MV-4-11 (cell line): ENCODE measurements at places on chromosomes 12 and 14.

DNA sequence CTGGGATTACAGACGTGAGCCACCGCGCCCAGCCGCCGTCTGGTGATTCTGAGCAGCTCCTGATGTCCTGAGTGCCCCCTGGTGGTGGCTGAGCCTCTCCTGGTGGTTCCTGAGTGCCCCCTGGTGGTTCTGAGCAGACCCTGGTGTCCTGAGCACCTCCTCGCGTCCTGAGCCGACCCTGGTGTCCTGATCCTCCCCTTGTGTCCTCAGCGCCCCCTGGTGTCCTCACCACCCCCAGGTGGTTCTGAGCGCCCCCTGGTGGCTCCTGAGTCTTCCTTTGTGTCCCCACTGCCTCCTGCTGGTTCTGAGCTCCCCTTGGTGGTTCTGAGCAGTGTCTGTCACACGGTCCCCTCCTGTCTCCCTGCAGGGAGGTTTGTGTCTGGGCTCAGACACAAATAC is 1304.9 kb downstream of the TMEM121 start:
- DNase-seq, result peak; percentile 33

- DNase-seq, result no peak
These were observed 454.4 kb downstream of the FUT8 start for GRCh38 chr14:65866886-65867285.

- no peak for DNase-seq
These were observed 25.2 kb downstream of the HAL start for GRCh38 chr12:95970905-95971304.

- peak; percentile 70 for DNase-seq
These were observed at the start of gene STON2 for GRCh38 chr14:81400202-81400678. Gene STON2, minus strand, starts transcription at chr14:81400324. Its CDS starts 1,942 bp downstream, at chr14:81398382.

GRCh38 chr12:32486158-32486557 is 86.8 kb downstream of the FGD4 start:
- no peak for DNase-seq

DNA sequence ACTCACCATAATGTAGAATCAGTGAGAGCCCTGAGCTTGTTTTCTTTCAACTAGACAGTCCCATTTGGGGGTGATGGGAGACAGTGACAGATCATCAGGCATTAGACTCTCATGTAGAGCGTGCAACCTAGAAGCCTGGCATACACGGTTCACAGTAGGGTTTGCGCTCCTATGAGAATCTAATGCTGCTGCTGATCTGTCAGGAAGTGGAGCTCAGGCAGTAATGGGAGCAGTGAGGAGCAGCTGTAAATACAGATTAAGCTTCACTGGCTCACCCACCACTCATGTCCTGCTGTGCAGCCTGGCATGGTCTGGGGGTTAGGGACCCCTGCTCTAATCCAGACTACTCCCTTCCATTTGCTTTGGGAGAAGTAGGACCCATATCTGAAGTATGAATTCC is 55.6 kb downstream of the FNTB start:
- DNase-seq, result no peak

DNA sequence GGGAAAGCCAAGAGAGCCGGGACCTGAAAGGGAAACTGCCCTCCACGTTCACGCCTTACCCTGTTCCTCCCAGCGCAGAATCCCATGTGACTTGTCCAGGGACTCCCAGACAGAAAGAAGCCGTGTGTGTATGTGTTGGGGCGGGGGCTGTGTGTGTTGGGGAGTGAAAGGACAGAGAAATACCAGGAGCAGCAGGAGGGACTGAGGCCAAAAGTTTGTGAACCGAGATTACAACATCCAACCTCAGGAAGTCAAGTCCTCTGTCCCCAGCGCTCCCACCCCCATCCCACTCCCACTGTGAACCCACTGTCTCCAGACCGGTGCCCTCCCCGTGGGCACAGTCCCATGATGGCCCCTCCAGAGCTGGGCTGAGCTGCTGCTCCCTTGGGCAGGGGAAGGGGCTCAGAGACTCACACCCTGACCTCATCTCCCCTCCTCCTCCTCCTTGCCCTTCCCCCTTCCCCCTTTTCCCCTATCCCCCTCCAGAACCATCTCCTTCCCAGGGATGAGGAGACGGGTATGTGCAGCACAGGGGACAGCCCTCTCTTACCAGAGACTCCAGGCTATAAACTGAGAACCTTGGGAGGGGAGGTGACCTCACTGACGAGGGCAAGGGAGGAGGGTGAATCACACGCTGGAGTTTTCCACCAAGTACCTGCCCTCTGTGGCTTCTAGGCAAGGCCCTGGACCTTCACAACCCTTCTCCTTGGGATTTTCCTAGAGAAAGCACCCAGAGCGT is at the start of gene SLC6A12:
Gene SLC6A12 (minus strand): TSS at position 155 of the 739 bp plus-strand sequence. CDS start 4,171 bp downstream, outside the sequence.
- DNase-seq, result peak; percentile 29

GRCh38 chr12:88393017-88393767 is 187.1 kb downstream of the KITLG start:
- DNase-seq, result peak; percentile 59

DNA sequence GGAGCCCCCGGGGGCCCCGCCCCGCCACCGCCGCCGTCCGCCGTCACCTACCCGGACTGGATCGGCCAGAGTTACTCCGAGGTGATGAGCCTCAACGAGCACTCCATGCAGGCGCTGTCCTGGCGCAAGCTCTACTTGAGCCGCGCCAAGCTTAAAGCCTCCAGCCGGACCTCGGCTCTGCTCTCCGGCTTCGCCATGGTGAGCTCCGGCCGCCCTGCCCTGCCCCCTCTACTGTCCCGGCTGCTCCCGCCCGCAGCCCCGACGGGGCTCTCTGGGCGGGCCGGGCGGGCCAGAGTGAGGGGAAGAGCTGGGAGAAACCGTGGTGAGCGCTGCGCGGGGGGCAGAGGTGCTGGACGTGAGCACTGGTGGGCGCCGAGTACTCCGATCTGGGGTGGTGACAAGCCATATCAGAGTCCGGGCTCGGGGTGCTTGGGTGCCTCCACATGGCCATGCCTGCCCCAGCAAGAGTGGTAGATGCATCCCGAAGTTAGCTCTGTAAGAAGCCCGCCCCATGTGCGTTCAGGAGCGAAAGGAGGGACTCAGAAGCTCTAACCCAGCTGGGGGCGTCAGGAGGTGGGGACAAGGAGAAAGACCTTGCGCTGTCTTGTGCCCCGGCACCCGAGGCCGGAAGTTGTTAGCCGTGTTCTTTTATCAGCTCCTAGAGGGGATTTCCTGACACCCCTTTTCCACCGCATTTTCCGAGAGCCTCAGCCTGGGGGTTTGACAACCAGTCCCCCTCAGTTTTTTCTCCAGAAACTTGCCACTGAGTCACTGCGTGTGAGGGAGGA is 717 bp downstream of the ORAI1 start:
- DNase-seq, result peak; percentile 46

DNA sequence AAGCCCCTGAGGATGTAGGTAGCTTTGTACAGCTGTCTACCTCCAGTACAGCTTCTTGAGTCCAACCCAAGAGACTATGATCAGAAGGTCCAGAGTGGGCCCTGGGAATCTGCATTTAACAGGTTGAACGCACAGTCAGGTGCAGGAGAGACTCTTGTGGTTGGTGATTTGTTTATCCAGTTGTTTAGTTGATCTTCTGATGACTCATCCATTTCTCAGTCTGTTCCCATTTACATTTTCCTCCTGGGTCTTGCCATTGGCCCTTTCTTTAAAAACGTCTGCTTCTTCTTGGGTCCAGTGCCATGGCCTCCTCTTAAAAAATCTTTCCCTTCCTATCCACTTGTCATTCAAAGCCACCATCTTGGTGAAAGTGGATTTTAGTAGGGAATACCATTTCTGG is 734.2 kb downstream of the MED13L start:
- no peak for DNase-seq

GRCh38 chr12:24153079-24153478 is 203.6 kb upstream of the SOX5 start:
- no peak for DNase-seq

DNA sequence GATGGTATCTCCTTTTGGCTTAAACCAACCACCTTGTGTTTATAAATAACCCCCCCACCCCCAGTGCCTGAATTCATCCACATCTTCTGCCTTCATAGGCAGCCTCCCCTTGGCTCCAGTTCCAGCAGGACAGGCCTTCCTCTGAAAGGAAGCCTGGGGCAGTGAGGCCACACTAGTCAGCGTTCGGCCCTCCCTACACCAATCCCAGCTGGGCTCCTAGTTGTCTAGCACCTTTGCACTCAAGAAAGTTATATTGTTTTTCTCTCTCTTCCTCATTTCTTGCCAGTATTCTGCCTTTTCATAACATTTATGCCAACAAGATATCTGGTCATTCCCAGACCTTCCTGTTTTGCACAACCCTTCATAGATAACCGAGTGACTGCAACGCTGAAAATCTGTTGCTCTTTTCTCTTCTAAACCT is 73.1 kb upstream of the ACTN1 start:
- DNase-seq, result peak; percentile 4

GRCh38 chr12:1808036-1808797 is 12.1 kb upstream of the LRTM2 start:
- no peak for DNase-seq

- no peak for DNase-seq
These were observed 30.0 kb upstream of the OR4E1 start for GRCh38 chr14:21703357-21704326.

DNA sequence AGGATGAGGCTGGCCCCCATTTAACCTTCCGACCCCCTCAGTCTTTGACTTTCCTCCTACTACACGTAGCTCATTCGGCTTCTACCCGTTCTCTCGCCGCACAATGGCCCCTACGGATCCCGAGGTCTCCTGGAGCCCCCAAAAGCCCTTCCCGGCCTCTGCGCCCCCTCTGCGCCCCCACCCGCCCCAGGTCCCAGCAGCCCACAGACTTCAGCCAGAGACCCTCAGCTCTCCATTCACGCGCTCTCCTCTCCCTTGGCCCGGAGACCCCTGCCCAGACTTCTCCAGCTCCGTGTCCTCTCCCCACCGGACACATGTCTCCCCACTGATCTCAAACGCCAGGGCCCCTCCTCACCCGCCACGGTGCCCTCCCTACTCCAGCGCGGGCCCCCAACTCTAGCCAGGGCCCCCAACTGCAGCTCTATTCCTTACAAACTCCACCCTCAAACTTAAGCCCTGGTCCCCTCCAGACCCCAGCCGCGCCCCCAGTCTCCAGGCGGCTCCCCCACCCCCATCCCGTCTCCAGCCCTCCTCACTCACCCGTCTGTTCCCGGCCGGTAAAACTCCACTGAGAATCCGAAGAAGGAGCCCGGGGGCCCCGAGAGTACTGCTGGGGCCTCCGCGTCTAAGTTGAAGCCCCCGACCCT is 502 bp downstream of the ITGA5 start:
- DNase-seq, result no peak

GRCh38 chr12:51910168-51910567 is 2.9 kb downstream of the ACVRL1 start:
- no peak for DNase-seq

- no peak for DNase-seq
These were observed 492 bp upstream of the BTBD6 start for GRCh38 chr14:105247715-105248367.

DNA sequence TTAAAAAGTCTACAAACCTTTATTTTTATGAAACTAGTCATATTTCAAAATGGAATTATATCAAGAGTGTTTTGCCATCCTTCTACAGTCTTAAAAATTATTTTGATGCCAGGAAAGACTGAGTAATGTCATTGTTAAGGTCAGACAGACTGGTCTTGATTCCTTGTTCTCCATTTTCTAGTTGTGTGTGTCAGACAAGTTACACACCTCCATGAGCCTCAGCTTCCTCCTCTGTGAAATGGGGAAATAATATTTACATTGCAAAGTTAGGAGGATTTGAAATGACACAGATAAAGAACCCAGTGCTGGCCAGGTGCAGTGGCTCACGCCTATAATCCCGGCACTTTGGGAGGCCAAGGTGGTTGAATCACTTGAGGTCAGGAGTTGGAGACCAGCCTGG is 47.4 kb upstream of the ELK3 start:
- no peak for DNase-seq

GRCh38 chr12:59398164-59398563 is 197.7 kb upstream of the SLC16A7 start:
- no peak for DNase-seq

- no peak for DNase-seq
These were observed 4.6 kb downstream of the ZC3H10 start for GRCh38 chr12:56122637-56123036.

DNA sequence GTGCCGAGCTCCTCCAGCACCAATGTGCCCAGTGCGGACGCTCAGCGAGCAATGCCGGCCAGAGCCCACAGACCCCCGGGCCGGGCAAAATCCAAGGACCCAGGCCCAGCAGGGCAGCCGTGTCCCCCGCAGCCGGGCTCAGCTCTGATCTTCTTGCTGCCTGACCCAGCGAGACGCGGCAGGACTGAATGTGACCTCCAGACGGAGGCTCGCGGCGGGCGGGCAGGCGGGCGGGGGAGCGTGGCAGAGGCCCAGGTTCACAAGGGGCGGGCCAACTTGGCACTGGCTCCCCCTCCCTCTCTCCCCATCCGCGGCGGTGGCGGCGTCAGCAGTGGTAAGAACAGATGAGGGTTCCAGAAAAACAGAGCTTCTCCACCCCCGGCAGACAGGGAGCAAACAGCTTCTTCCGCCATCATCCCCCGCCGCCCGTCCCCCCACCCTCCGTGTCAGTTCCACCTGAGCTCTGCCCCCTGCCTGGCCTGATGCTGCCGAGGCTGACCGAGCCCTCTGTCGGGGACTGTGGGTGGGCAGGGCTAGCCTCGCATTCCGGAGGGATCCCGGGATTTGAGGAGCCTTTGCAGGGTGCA is 94.3 kb downstream of the RFLNA start:
- peak; percentile 50 for DNase-seq

- DNase-seq, result no peak
These were observed 43.7 kb downstream of the TCHP start for GRCh38 chr12:109943811-109944210.

GRCh38 chr12:38809832-38810231 is 95.6 kb downstream of the CPNE8 start:
- DNase-seq, result no peak

DNA sequence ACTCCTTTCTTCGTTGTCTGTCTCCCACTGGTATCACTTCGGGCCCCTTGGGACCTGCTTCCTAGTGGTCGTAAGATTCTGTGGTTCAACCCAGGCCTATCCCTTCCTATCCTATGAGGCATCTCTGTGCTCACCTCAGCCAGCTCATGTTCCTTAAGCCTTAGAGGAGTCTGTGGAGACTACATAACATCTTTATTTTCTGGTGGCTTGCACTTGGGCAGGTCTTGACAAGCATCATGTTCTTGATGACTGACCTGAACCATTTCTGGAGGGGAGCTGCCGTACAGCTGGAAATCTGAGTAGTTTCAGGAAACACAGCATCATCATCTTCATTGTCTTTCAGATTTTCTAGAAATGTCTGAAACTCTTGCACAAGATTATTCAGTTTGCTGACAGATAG is 69.3 kb downstream of the PPFIBP1 start:
- no peak for DNase-seq

DNA sequence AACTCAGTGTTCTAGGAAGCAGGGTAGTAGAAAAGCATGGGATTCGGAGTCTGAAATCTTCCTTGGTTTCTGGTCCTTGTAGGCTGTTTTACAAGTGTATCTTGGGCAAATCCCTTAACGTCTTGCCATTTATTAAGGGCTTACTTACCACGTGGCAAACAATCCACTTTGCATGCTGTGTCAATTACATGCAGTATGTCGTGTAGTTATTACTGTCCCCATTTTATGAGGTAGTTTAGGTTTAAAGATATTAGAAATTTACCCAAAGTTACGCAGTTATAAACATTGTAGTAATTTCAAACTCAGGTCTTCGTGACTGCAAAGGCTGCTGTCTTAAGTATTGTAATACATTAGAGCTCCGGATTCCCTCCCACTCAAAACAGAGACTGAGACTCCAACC is 1.5 kb upstream of the NOVA1 start:
- no peak for DNase-seq

- DNase-seq, result peak; percentile 46
These were observed 15.3 kb upstream of the NRXN3 start for GRCh38 chr14:78154827-78155226.

GRCh38 chr12:129839679-129840078 is 64.1 kb downstream of the TMEM132D start:
- DNase-seq, result no peak
